ENCODE measurements at places on chromosomes 2 and 18.

- DNase-seq, result no peak
These were observed 10.5 kb downstream of the AGXT start for GRCh38 chr2:240879105-240879504.

- no peak for DNase-seq
These were observed 66.3 kb downstream of the FARP2 start for GRCh38 chr2:241422350-241422749.

GRCh38 chr2:200635251-200635650 lies 49.4 kb downstream of the AOX1 start:
- no peak for DNase-seq

GRCh38 chr2:102140377-102140776 lies 2.2 kb upstream of the IL1R1 start:
- DNase-seq, result no peak

- no peak for DNase-seq
These were observed 304.6 kb downstream of the MYCN start for GRCh38 chr2:16244966-16245320.

DNA sequence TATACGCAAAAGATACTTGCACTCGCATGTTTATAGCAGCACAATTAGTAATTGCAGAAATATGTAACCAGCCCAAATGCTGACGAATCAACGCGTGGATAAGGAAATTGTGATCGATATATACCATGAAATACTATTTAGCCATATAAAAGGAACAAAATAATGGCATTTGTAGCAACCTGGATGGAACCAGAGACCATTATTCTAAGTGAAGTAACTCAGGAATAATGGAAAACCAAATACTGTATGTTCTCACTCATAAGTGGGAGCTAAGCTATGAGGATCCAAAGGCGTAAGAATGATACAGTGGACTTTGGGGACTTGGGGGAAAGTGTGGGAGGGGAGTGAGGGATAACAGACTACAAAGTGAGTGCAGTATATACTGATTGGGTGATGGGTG lies 1008.0 kb upstream of the CRIM1 start:
- no peak for DNase-seq

Data from NCI-H345 (cell line).